ENCODE measurements at places on chromosomes 16 and 17.

GRCh38 chr17:60146206-60146605 is 3.6 kb upstream of the CA4 start:
- no peak for DNase-seq

DNA sequence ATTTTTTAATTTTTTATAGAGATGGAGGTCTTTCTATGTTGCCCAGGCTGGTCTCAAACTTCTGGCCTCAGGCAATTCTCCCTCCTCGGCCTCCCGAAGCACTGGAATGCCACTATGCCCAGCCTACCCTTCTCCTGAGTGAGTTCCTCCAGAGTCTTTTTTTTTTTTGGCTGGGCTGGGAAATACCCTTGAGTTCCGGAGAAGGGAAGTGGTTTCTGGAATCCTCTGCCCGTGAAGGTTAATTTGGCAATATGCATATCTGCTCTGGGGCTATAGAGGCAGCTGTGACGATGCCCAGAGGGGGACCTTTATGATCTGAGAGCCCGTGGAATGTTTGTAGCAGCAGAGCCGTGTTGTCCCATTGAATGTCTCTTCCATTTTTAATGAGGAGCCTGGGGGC is 217.5 kb downstream of the RBFOX1 start:
- no peak for DNase-seq

- DNase-seq = no peak
Observed at GRCh38 chr17:77580531-77581270, 377.8 kb upstream of the TNRC6C start.

GRCh38 chr16:87135246-87136030 is 181.8 kb downstream of the C16orf95 start:
- no peak for DNase-seq

GRCh38 chr16:50303041-50303604 is 36.8 kb downstream of the ADCY7 start:
- DNase-seq = no peak

GRCh38 chr16:50644729-50645128 is 36.4 kb downstream of the SNX20 start:
- DNase-seq = no peak

- DNase-seq = no peak
Observed at GRCh38 chr17:72510351-72511016, 389.7 kb downstream of the SOX9 start.

- DNase-seq = no peak
Observed at GRCh38 chr16:30758988-30759491, 2.8 kb downstream of the CFAP119 start.

GRCh38 chr17:17356149-17356930 is 53.2 kb downstream of the NT5M start:
- DNase-seq = peak; percentile 35

DNA sequence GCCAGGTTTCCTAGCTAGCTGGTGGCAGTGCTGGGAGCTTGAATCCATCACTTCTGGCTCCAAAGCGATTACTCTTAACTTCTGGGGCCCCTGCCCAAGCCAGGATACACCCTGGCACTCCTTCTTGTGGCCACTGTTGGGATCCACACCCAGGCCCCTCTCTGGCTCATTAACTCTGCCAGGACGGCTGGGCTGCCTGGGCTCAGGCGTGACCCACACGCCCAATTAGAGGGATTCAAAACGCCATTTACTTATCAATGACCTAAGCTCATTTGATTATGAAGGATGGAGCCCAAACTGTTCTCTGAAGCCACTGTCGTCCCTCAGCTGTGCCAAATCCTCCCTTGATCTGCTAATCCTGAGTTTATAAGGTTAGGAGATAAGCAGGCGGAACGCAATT is 79.7 kb upstream of the BRD7 start:
- no peak for DNase-seq

- DNase-seq = no peak
Observed at GRCh38 chr16:80369138-80369958, 171.4 kb upstream of the DYNLRB2 start.

DNA sequence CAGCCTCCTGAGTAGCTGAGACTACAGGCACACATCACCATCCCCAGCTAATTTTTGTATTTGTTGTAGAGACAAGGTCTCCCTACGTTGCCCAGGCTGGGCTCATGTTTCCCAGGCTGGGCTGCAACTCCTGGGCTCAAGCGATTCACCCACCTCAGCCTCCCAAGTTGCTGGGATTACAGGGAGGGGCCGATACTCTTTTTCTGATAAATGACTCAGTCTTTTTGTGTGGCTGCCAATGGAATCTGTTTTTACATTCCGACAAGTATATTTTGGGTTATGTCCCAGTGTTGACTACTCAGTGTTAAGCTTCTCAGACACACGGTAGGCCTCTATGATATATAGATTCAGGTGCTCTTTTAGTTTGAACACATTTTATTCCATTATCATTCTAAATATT is 58.1 kb downstream of the SLFN11 start:
- DNase-seq = no peak

GRCh38 chr16:14963281-14964173 is 11.3 kb upstream of the PDXDC1 start:
- DNase-seq = no peak

DNA sequence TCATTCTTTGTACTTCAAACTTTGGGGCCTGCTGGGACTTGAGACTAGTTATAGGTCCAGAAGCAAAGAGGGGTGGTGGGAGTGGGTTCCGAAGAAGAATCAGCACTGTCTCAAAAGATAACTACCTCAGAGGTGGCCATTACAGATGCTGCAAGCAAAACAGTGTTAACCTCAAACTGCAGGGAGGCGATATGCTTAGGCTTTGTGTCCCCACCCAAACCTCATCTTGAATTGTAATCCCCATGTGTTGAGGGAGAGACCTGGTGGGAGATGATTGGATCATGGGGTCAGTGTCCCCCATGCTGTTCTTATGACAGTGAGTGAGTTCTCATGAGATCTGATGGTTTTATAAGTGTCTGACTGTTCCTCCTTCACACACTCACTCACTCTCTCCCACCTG is 545.3 kb downstream of the XYLT1 start:
- no peak for DNase-seq

GRCh38 chr16:4428500-4428899 is 2.8 kb downstream of the DNAJA3 start:
- DNase-seq = no peak

DNA sequence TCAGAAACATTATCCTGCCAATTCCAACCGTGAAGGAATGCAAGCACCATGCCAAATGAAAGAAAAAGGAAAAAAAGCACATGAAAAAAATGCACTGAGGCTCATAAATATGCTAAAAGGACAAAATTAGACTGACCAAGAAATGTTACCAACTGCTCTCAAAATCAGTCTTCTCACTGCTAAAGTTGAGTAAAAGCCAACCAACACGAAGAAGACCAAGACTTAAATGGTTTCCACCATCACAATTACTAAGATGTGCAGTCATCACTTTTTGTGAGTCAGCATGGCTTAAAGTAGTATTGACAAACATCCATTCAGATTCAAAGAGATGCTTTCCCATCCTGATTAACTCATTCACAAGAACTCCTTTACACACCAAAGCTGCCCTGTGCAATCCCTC is 16.4 kb downstream of the CDYL2 start:
- DNase-seq = no peak

DNA sequence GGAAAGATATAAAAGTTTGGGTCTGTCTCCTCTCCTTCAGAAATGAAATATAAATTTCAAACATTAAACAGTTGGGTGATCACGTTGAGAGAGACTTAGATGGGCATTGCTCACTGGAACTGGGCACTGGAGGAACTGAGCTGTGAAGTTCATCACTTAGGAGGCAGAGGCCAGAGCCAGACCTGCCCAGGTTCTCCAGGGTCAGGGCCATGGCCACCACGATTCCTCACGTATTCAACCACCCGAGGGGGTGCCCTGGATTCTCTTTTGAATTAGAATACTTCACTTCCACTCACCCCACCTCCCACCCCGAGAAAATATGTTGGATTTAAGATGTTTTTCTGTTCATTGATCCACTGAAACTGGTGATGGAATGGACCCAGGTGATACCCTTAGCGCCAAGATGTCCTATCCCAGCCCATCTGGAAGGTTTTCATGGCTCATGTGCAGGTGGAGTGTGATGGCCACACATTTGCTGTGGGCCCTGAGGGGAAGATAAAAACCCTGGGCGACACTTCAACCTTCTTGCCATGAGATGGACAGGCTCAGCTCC is 6.1 kb downstream of the PRR29 start:
- no peak for DNase-seq

GRCh38 chr17:72353502-72353901 is 232.7 kb downstream of the SOX9 start:
- no peak for DNase-seq

DNA sequence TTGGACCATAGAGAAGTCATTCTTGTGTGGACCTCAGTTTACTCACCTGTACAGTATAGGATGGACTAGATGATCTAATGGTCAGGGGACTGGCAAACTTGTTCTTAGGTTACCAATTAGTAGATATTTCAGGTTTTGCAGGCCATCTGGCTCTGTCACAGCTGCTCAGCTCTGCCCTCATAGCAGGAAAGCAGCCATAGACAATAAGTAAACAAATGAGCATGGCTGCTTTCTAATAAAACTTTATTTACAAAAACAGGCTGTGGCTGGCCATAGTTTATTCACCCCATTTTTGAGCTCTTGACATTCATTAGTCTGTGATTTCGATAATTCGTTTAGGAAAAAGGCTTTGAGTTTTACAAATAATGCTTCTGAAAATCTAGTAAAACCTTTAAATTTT is 12.7 kb downstream of the BPTF start:
- no peak for DNase-seq
